ENCODE measurements at places on chromosomes 1 and 21.

GRCh38 chr1:90726425-90726985 lies 9.4 kb upstream of the BARHL2 start:
- no peak for DNase-seq

DNA sequence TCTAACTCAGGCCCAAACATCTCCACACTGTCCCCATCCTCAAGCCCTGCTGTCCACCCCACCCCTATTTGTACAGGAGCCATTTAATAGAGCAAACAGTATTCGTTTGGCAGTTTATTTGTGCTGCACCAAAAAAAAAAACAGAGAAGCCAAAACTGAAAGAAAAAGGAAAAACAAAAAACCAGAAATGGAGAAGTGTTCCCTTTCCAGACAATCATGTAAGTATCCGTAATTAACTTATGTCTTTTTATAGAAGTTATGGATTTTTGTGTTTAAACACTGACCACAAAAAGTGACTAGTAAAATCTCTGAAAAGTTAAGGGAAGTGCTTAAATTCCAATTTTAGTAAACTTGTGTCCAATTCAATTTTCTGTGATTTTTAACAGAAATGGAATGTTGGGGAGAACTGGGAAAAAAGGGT lies 40.4 kb upstream of the ZBTB18 start:
- no peak for DNase-seq

DNA sequence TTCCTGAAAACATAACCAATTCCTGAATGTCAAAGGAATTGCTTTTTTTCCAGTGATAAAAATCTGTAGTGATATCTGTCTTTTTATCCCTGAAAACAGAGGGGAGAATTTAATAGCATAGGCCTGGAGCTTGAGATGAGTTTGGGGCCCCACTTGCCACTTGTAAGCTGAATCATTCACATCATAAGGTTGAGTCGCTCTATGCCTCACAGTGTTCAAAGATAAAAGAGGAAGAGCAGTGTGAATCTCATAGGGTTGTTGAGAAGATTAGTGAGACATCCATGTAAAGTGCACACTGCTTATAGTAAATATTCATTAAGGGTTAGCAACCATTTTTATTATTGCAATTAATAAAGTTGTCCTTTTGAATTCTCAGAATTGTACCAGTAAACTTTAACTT lies 271.3 kb downstream of the DNM3 start:
- DNase-seq, result no peak

DNA sequence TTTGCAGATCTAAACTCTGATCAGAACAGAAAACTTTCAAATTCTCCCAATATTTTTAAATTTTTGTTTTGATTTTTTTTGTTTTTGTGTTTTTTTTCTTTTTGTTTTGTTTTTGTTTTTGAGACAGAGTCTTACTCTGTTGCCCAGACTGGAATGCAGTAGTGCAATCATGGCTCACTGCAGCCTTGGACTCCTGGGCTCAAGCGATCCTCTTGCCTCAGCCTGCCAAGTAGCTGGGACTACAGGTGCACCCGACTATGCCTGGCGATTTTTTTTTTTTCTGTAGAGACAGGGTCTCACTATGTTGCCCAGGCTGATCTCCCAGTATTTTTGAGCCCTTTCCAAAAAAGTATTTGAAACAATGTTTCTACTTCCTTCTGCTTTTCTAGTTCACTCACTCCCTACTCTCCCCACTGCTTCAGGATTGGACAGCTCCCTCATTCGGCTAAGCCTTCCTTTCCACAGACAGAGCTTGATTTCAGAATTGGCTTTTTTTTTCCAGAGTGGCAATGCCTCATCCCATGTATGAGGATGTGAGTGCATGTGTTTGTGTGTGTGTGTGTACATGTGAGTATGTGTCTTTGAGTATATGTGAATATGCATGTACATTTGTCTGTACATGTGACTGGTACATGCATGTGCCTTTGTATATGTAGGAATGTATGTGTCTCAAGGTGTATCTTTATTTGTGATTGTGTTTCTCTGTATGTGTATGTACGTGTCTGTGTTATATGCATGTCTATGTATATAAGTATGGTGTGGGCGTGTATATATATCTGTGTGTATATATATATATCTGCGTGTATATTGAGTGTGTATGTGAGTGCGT lies 11.9 kb downstream of the LHX4 start:
- DNase-seq, result no peak

DNA sequence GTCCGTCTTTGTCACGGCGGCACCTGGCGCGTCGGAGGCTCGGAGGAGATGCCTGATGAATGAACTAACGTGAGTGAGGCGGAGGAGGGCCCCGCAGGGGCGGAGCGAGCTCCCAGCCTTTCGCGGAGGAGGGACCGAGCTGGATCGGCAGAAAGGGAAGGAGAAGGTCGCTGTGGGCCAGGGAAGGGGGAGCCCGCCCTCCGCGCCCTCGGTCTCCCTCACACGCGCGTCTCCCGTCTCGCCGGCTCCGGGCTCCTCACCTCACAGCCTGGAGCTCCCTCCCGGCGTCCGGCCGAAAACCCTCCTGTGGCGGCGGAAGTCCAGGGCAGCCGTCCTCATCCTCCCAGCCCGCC lies 519 bp downstream of the ZNF496 start:
- peak; percentile 43 for DNase-seq

DNA sequence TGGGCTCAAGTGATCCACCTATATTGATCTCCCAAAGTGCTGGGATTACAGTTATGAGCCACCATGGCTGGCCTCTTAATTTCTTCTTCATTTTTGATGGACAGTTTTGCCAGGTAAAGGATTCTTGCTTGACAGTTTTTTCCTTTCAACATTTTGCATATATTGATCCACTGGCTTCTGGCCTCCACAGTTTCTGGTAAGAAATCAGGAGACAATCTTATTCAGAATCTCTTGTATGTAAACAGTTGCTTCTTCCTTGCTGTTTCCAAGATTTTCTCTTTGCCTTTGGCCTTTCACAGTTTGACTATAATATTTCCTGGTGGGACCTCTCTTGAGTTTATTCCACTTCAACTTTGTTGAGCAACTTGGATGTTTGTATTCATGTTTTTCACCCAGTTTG lies 20.1 kb upstream of the KLF18 start:
- DNase-seq, result no peak

DNA sequence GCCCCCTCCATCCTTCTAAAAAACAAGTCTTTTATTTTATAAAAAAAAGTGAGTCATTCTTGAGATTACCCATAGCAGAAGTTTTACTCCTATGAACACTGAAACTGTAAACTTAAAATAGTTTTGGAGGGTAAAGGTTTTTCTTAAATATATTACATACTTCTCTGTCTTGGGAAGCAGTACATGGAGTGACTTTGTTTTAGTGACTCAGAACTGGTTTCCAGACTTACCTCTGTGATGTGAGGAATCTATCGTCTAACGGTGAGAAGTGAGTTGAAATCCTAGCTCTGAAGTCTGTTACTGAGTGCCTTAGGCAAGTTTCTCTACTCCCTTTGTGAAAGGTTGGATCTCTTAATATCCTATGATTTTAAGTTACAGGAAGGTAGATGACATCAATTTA lies 176.3 kb upstream of the POU3F1 start:
- DNase-seq, result no peak

DNA sequence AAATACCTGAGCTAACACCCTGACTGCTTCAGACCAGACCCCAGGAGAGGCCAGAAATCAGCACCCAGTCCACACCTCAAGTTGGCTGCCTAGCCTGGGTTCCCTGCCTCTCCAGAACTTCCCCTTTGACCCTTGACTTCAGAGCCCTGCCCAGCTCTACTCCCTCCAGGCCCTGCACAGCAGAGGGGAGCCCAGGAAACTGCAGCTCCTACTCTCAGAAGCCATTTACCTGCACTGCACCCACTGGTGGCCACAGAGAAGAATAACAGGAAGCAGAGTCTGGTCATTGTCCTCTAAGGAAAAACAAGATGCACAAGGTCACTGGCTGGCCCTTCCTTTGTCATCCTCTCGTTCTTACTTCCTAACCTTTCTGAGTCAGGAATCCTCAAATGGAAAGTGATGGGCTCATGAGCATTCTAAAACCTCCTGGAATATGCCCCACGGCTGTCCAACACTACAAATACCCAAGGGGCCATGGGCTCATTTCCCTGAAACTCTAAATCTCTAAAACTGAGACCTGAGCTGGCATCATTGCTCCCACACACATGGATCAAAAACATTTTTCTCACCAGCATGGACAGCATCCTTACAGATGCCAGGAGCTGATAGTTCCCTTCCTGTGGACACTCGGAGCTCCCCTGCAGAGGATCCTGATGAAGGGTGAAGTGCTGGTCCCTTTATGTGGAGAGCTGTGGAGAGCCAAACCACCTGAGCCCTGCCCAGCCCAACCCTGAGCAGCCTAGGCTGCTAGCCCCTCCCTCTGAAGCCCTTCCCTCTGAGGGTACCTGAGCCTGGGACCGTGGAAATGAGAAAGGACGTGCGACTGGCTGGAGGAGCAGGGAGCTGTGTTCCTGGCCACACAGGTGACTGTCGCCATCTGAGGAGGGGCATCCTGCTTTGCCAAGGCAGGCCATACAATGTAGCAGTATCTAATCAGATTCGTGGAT lies at the start of gene ITLN2:
Gene ITLN2, minus strand, starts transcription at position 652 of the 947 bp plus-strand sequence. Its CDS starts 68 bp downstream, at position 584.
- no peak for DNase-seq

DNA sequence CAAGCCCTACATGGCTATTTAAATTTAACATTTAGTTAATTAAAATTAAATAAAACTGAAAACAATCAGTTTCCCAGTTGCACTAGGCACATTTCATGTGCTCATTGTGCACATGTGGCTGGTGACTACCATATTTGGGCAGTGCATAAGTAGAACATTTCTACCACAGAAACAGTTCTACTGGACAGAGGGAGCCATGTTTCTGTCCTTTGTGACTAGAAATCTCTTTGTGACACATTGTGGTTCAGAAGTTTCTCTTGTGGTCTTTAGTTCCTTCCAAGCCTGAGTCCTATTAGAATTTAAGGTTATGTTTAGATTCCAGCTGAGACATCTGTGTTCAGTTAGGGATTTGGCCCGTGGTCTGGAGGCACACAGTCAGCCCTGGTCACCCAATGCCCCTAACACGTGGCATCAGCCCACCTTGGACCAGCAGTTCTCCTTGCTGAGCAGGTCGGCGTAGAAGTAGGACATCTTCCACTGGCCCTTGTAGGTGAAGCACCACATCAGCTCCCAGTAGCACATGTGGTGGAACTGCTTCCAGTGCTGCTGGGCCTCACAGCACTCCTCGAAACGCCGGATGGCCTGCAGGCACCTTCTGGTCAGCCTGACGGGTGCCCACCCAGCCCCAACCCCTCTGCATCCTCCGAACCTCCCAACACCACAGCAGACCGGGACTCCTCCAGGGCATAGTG lies 29.1 kb downstream of the TTC39A start:
- no peak for DNase-seq

DNA sequence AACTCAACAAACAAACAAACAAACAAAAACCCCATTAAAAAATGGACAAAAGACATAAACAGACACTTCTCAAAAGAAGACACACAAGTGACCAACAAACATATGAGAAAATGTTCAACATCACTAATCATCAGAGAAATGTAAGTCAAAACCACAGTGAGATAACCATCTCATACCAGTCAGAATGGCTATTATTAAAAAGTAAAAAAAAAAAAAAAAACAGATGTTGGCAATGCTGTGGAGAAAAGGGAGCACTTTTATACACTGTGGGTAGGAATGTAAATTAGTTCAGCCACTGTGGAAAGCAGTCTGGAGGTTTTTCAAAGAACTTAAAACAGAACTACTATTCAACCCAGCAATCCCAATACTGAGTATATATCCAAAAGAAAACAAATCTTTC lies 94.7 kb downstream of the PLPP3 start:
- no peak for DNase-seq

DNA sequence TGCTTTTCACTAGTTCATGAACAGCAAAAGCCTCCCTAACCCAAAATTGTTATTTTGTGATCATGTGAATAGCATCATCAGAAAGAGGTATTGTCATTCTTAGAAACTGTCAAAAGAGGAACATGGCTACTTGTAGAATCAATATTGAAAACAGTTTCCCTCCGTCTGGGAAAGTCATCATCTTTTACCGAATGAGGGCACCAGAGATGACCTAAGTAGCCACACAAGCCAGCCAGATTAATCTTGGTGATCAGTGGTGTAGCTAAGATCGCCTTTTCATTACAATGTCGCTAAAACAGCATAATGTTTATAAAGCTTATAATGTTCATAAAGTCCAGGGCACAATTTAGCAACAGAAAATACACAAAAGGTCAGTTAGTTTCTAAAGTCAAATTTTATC lies 136.1 kb downstream of the SIPA1L2 start:
- DNase-seq, result no peak

- DNase-seq, result no peak
Observed at GRCh38 chr1:230068952-230069684, 2.1 kb downstream of the GALNT2 start.

GRCh38 chr1:236002572-236002971 lies 62.3 kb downstream of the NID1 start:
- no peak for DNase-seq

DNA sequence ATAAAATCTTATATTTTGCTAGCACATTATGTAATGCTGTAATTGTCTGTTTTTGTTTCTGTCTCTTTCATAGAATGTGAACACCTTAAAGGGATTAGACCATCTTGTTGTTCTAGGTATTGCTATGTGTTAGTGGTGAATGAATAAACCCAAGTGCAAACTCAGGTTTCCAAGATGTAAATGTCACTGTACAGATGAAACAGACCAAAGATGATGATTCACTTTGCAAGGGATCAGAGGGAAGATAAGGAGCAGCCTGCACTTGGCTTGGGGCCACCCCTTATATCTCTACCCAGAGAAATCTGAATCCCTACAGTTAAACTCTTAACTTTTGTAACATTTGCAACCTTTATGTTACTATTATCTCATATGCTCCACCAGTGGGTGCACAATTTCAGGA lies 25.4 kb downstream of the UROD start:
- no peak for DNase-seq

Measured in astrocyte of the cerebellum (primary cell).